ENCODE measurements at places on chromosomes 1 and 21. TPM values are rescaled to one million over a fixed set of nuclear protein-coding genes. Genes with fewer than 3 reads are reported as not detected.

The DMRTA2 gene
- total RNA-seq: 0.05 TPM

The PTAFR gene
- total RNA-seq: 0.05 TPM

The GJA4 gene
- 0.09 TPM for total RNA-seq

The PALMD gene
- 0.59 TPM for total RNA-seq
